ENCODE measurements at places on chromosomes 1 and 21.

- DNase-seq = no peak
These were observed 34.1 kb upstream of the ADARB1 start for GRCh38 chr21:45040157-45040711.

DNA sequence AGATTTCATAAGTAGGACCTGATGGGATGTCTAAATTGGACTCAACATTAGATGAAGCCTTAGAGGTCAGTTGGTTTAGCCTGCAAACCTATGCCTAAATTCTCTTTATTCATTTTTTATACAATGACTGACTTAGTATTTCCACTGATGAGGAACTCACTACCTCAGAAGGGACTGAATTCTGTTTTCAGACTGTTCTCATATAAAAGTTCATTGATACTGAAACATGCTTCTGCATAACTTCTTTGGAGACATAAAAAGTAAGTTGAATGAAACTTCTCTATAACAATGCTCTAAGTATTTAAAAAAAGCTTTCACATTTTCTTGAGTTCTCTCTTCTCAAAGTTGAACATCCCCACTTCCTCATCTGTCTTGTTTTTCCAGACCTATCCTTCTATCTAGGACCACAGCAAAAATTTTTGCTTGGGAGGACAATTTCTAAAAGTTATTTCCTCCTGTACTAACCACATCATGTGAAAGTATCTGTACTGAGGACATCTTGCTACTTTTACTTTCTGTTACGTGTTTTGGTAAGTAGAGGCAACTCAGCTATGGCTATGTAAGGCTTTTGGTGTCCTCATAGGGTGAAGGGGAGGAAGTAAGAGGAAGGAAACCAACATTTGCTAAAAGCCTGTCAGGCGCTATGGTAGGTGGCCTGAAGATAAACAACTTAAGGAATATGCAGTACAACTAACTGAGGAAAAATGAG is 64.1 kb downstream of the USP24 start:
- no peak for DNase-seq

GRCh38 chr1:208108646-208109330 is 135.4 kb downstream of the PLXNA2 start:
- DNase-seq = no peak

GRCh38 chr1:157348538-157349480 is 203.5 kb downstream of the FCRL5 start:
- no peak for DNase-seq

DNA sequence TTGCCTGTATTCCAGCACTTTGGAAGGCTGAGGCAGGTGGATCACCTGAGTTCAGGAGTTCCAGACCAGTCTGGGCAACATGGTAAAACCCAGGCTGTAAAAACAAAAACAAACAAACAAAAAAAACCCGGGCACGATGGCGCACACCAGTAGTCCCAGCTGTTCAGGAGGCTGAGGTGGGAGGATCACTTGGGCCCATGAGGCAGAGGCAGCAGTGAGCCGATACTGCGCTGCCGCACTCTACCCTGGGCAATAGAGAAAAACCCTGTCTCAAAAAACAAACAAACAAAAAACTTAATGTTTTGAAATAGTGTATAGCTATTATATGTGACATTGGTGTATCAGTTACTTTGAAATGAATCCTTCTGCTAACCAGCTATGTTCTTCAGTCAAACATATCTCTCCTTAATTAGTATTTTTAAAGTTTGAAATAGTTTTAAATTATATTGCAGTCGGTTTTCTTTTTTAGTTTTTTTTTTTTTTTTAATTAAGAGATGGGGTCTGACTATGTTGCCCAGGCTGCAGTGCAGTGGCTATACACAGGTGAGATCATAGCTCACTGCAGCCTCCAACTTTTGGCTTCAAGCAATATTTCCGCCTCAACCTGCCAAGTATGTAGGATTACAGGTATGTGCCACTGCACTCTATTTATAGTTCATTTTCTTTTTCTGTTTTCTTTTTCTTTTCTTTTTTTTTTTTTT is 11.3 kb downstream of the SPEN start:
- DNase-seq = no peak

- no peak for DNase-seq
These were observed 136.2 kb upstream of the RUNX3 start for GRCh38 chr1:25066256-25066655.

GRCh38 chr1:230286166-230286889 is 139.8 kb downstream of the PGBD5 start:
- no peak for DNase-seq

GRCh38 chr1:93537396-93537795 is 89.5 kb downstream of the FNBP1L start:
- DNase-seq = no peak

- no peak for DNase-seq
These were observed 3.5 kb downstream of the NPHP4 start for GRCh38 chr1:5988596-5989285.

GRCh38 chr21:46619846-46620245 is 15.0 kb upstream of the S100B start:
- no peak for DNase-seq

Data from activated CD4-positive, alpha-beta T cell treated with anti-CD3 and anti-CD28 coated beads for 48 hours (primary cell).